ENCODE measurements at places on chromosomes 7 and 10.
A peak's percentile ranks its signal among the peaks of the same experiment; 100 is the strongest.

GRCh38 chr10:78780551-78780961 is 288.2 kb upstream of the ZMIZ1 start:
- DNase-seq: no peak

- DNase-seq: no peak
Observed at GRCh38 chr7:108736221-108736891, 166.7 kb downstream of the DNAJB9 start.

DNA sequence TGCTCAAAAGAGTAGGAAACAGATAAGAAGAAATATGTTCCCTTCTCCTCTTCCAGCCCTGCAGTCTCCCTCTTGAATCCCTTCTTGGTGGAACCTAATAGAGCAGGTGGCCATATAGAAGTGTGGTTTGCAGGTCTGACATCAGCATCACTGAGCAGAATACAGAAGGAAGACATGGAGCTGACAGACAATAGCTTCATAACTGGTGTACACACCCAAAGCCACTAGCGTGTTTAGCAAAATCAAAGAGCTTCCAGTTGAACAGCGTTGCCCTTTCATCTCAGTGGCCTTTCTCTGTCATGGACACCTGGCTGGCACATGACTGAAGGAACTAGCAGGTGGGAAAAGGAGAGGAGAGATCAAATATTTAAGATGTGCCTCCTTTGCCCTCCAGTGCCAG is 245.5 kb downstream of the BAMBI start:
- DNase-seq: no peak

DNA sequence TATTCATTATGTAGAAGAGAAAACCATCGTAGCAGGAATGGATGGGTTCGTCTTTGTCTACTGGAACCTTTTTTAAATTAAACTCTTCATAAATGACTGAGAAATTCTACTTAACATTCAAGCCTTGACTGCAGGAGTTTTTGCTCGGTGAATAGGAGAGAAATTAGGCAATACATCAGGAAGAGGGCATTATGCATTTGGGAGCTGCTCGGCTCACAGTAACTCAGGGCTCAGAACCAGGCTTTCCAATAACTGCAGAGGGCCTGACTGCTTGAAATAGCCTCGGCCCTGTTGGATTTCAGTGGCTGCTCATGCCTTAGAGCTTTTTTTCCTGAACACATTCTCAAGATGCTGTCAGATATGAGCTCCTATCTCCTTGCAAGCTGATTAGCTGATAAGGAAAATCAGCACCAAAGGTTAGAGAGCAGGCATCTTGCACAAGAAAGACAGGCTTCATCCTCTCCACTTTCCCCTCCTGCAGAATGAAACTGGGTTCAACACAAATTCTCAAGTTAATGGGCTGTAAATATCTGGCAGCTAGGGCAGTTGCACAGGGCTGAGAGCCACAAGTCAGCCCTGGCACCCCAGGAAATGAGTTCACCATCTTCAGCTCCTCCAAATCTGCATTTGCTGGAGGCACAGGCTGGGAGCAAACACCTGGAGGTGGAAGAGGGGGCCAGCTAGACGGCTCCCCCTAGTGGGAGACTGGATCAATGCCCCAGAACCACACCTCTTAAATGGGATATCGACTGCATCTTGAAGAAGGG is 24.3 kb downstream of the TECTB start:
- no peak for DNase-seq

DNA sequence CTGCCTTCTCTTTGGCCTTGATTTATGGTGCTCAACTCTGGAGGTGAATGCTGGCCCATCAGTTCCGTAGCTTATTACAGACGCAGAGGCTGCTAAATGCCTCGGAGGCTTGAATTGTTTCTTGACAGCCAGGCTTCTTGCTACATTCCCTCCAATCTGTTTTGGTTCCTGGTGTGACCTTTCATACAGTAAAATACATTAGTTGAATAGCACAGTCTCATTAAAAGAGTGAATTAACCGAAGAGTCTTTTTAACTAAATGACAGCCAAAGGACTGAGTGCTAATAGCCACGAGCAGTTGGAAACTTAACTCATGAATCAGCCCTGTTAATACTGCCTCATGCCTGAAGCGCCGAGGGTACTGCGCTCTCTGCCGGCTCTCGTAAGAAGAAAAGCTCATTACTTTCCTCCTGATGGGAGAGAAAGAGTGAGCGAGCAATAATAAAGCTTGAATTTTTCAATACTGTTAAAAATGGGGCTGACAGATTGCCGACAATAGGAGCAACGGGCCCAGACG is 236.4 kb upstream of the GPR26 start:
- DNase-seq: no peak

DNA sequence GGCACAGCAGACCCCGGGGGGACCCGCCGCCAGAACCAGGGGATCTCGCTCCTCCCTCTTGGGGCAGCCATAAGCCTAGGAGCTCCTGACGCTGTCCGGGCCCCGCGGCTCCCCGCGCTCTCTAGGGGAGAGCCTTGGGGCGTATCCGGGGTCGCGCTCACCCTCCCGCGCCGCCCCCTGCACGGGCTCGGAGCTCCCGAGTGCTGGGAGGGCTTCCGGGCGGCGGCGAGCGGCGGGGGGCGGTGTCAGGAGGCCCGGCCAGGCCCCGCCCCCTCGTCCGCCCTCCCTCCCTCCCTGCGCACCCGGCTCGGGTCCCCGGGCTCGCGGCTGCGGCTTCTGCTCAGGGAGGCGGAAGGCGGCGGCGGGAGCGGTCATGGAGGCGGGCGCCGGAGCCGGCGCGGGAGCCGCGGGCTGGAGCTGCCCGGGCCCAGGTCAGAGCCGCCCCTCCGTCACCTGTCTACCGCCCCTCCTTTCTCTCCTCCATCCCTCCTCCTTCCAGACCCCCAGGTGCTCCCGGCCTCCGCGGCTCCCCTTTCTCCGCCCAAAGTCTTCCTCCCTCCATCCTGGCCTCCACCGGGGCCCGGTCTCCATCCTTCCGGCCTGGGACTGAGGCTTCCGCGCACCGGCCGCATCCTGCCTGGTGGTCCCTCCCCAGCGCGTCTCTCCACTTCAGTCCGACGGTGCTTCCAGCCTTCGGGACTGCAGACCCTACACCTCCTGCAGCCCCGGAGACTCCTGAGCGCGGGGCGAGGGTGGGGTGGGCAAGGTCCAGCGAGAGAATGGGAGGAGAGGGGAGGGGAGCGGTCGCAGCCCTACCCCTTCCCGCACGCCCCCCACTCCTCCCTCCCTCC is at the start of gene CCDC136:
Gene CCDC136 (plus strand): TSS at position 848 of the 851 bp plus-strand sequence. CDS start 444 bp downstream, outside the sequence.
- DNase-seq: peak; percentile 37

- no peak for DNase-seq
Observed at GRCh38 chr7:1007901-1008300, 24.9 kb downstream of the CYP2W1 start.

GRCh38 chr10:15877836-15878576 is 17.7 kb upstream of the MINDY3 start:
- DNase-seq: no peak

DNA sequence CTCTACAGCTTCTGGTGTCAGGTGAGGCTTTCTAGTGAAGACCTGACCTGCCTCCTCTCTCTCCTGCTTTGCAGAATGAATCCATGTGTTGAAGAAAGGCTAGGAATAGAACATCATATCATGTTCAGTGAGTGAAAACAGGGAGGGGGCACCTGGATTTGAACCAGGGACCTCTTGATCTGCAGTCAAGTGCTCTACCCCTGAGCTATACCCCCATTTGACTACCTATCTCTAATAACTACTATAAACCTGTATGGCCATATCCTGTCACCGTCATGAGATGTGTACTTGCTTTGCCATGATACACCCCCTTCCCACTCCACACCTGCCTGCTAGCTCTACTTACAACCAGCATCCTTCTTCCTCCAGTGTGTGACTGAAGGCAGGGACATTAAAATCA is 91.3 kb upstream of the ZNF746 start:
- no peak for DNase-seq

GRCh38 chr10:130990486-130990885 is 321.0 kb downstream of the TCERG1L start:
- no peak for DNase-seq

- no peak for DNase-seq
Observed at GRCh38 chr10:85926986-85927385, 439.6 kb downstream of the GRID1 start.

DNA sequence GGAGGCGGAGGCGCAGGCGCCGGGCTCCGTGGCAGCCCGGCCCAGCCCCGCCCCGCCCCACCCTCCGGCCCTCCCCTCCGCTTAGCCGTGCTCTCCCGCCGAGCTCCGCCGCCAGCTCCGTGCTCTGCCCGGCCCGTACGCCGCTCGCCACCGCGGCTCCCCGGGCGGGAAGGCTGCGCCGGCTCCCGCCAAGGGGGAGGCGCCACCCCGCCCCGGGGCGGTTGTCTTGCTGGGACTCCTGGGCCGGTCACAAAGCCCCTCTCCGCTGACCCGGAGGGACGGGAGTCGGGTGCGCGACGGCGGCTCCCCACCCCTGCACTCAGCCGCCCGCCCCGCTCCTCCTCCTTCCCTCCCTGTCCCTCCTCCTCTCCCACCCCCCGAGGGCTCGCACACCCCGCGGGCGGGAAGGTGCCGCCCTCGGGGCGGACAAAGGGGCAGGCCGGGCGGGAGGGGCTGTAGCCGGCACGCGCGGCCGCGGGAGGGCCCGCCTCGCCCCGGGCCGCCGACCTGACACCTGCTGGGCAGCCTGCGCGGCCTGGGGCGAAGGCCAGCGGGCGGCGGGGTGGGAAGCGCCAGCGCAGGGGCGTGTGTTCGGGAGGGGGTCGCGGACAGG is 11.5 kb upstream of the SP8 start:
- no peak for DNase-seq

- DNase-seq: no peak
Observed at GRCh38 chr10:35913628-35914027, 271.5 kb upstream of the FZD8 start.

DNA sequence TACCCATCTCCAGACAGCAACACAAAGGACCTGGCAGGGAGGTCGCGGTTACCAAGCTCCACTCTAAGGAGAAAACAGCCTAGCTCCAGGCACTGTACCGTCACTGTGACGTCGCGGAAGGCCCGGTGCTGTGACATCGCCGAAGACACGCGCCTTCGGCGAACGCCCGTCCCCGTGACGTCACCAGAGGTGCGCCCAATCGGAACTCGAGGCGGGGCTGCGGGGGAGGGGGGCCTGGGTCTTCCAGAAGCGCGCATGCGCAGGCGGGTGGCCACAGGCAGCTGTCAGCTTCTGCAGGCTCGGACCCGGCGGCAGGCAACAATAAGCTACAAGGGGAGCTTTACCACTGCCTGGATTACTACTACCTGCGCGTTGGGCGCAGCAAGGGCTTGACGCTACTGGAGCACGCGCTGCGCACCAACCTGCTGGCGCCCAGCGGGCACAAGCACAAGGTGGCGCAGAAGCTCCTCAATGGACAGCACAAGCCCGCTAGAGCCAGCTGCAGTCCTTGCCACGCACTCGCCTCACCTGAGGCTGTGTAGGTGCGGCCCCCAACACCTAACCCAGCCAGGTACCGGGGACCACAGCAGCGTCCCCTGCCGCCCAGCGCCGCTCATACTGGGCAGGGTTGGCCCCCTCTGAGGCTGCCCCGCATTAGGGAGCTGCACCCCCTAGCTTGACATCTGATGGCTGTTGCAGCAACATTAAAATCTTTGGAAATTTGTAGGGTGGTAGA is 208.4 kb downstream of the TPST1 start:
- DNase-seq: peak; percentile 76

GRCh38 chr10:91410638-91411371 is 661 bp downstream of the HECTD2 start:
- DNase-seq: no peak

GRCh38 chr10:88033385-88033784 is 170.0 kb downstream of the PTEN start:
- no peak for DNase-seq

GRCh38 chr7:141671705-141672496 is 30.1 kb downstream of the DENND11 start:
- DNase-seq: no peak

GRCh38 chr7:36390199-36391090 is 783 bp downstream of the ANLN start:
- DNase-seq: no peak

GRCh38 chr7:7768977-7769709 is 50.7 kb upstream of the RPA3 start:
- no peak for DNase-seq

- no peak for DNase-seq
Observed at GRCh38 chr7:142791502-142791901, 20.7 kb downstream of the PRSS2 start.

DNA sequence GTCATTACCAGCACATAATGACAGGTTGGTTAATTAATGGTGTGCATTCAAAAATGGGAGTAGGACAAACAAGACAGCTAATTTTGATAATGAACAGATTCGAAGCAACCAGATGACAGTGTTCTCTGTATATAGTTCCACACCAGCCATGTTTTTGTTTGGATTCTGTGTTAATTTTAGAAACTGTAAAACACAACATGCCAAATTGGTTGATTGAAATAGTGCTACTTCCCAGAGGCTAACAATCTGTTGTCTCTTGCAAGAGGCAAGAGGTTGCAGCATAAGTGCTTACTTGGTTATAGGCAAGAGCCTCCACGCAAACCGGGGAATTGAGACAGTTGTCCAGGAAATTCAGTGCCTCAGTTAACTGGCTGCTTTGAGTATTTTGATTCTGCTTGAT is 170.2 kb upstream of the HABP2 start:
- DNase-seq: no peak

DNA sequence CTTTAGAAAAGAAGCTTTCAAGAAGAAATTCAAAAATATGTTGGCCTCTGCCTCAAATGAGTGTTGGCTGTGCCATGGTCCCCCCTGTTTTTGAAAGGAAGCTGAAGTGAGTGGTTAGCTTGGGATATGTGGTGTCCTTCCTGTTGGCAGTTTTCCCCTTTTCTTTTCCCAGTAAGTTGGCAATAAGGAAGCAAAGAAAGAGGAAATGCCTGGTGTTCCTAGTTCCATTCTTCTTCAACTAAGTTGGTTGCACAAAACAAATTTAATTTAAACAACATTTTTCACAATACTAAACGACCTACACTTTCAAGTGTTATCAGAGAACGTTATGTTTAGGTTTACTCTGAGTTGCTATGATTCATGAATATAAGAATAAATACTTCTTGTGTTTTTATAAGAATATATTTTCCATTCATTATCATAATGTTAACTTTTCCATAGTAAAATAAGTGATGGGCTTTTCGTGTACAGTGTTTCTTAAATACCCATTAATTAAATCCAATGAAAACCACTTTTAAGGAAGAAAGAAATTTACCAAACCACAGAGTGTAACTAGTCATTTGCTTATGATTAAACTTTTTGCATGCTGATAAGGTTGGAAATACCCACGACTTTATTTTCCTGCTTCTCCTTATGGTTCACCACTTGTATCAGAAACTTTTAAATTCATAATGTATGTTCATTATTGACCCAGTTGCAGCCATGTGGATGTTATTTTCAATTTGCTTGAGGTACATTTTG is 7.7 kb downstream of the HDAC9 start:
- no peak for DNase-seq

DNA sequence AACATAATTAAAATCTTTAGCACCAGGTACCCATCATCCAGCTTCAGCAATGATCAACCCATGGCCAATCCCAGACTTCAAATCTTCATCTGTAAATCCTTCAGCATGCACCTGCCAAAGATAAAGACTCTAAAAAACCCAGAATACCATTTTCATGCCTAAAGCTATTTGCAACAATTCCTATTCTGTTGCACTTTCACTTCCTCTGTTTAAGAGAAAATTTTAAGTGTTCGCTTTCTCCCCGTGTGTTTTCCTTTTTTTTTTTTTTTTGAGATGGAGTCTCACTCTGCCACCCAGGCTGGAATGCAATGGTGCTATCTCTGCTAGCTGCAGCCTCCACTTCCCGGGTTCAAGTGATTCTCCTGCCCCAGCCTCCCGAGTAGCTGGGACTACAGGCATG is 31.8 kb upstream of the HTR5A start:
- DNase-seq: no peak

- DNase-seq: no peak
Observed at GRCh38 chr10:128277267-128277840, 151.1 kb upstream of the MKI67 start.

All from stimulated activated CD8-positive, alpha-beta memory T cell treated with anti-CD3 and anti-CD28 coated beads, Interleukin-4, amount 100 ng/mL, for 4 hours (primary cell).